ENCODE measurements at places on chromosomes 2 and 18.

DNA sequence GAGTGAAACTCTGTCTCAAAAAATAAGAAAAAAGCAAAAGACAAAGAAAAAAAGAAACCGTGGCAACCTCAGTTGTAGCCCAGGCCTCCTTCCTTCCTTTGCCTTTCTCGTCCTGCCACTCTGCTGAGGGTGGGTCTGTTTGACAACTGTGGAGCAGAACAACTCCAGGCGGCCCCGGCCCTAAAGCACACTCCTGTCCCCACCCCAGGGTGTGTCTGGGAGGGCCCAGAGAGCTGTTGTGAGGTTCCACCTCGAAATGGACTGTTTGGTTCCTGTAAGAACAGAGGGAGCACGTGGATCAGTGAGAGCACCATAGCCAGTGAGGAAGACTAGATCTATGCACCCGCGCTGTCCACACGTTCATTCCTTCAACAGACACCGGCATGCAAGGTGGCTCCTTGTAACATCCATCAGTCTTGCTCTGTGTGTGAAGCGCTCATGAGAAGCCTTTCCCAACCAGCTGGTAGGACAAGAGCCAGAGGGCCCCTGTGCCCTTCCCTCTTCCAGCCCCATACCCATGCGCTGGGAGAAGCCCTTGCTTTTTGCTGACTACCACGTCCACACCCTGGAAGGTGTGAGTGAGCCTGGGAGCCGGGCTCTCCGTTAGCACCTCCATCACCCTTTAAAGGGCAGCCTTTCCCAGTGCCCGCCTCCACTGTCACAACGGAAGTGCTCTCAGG is 61.6 kb downstream of the SOWAHC start:
- no peak for DNase-seq

- peak; percentile 80 for DNase-seq
Measured at GRCh38 chr2:58063641-58064040, 17.0 kb downstream of the VRK2 start.

GRCh38 chr2:197107291-197108269 is 181.1 kb upstream of the PGAP1 start:
- DNase-seq: no peak

GRCh38 chr2:68367953-68368653 is 3.0 kb downstream of the PLEK start:
- DNase-seq: no peak

DNA sequence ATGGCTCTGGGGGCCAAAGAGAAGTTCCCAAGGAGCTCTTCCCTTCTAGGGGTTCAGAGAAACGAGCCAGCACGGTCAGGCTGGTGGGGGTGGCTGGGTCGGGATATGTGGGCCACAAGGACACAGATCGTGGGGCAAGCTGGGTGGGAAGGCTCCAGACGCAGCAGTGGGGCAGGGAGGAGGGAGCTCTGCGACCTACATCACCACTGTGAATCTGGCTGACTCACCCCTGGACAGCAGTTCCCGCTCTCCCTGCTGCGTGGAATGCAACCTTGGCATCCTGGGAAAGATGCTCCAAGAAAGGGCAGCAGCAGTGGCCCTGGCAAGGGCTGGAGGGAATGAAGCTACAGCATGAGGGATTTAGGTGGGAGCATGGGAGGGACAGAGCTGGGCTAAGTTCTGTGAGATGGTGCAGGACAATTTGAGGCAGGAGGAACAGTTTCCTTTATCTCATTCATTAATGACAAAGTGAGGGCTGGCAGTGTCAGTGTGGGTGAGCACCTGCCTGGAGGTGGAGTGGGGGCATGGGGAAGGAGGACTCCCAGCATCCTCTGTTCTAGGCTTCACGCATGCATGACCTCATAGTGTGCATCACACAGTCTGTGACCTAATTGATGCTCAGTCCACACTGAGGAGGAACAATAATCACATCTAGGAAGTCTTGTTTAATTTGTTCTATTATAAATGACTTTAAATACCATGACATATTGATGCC is 25.0 kb downstream of the CELF4 start:
- DNase-seq: no peak

DNA sequence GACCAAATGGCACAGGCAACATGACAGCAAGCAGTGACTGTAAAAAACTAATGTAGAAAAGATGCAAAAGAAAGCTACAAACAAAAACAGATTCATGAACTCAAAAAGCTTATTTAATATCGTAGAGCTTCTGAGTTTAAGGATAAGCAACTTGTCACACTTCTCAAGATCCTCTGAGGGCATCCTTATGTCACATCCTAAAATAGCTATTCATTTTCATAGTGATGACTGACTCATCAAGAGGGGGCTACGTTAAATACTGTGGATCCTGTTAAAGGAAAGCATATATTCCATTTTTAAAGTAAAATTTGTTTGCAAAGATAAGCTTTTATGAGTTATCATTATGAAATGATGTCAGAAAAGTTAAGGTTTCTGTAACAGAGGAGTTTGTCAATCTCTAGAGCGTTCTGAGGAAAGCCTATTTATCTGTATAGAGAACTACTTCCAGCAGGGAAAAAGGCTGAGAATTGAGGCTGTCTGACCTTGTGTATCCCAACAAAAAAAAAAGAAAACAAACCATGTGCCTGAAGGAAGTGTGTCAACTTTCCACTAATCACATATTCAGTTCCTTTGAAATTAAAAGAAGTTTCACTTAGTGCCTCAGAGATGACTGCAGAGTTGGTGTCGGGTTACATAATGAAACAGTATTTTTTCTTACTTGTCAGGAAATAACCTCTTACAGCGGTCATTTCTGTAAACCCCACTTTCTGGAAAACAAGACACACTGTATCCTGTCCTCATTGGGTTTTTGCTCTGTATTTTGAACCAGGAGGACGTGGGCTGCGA is 115.5 kb downstream of the ESCO1 start:
- peak; percentile 31 for DNase-seq

GRCh38 chr2:191122638-191123294 is 28.0 kb downstream of the STAT4 start:
- DNase-seq: no peak

GRCh38 chr2:135600915-135601314 is 69.6 kb downstream of the R3HDM1 start:
- peak; percentile 7 for DNase-seq

DNA sequence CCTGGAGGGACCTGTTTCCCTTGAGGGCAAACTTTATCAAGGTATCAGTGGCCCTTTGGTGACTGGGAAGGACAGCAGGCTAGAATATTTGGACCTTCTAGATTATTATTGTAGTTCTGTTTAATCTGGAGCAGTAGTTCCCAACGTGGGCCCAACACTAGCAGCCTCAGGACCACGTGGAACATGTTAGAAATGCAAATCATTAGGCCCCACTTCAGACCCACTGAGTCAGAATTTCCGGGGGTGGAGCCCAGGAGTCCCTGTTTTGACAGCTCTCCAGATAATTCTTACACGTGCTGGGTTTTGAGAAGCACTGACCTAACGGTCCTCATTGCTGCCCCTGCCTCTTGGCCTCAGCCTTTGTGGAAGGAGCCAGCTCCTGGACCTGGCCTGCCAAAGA is 25.5 kb upstream of the DYNC2LI1 start:
- DNase-seq: no peak

DNA sequence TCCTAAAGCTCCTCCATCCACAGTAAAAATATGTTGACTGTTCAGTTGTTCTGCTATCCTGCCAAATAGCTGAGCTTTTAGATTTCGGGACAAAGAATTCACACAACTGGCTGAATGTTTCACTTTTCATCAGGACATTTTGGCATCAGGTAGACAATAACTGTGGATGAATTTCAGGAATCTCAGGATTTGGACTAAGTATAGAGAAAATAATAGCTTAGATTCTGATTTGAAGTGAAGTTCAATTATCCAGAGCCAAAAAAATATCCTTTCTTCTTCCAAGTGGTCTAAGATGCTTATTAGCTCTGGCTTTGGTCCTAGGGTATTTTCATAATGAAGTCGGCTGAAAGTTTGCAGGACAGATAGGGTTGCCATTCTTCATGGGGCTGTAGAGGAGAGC is 16.1 kb downstream of the KCNE4 start:
- no peak for DNase-seq
